ENCODE measurements at places on chromosomes 7 and 10.

- DNase-seq: peak; percentile 62
These were observed 701 bp upstream of the CUL1 start for GRCh38 chr7:148698007-148698396.

DNA sequence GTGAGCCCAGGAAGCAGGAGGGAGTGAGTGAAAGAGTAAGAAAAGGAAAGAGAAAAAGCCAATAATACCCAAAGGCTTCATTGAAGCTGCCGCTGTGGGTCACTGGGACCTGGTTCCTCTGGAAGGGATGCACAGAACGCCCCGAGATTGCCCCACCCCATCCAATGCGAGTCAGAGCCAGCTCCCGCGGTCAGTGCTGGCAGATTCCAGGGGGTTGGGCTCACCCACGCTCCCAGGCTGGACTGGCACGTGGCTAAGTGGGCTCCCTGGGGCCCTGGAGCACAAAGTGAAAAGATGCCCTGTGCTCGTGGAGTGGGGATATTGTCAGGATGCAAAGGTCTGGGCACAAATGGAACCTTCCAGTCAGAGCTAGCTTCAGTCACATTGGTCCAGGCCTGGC is 117.0 kb downstream of the OAT start:
- no peak for DNase-seq

DNA sequence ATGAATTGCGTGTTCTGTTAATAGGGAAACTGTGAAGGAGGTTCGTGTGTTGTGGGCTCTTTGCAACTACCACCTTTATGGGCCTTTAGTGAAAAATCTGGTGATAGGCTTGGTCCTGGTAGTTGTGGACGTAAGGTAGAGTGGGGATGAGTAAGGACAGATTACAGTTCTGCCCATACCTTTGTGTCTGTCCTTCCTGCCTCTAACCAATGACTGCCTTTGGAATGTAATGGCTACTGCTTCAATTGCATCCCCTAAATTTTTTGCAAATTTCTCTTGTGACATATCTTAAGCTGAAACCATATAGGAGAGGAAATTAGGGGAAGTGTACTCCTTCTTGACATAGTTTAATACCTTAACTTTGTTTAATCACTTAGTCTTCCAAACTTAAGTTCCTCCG is 82.3 kb downstream of the ADK start:
- no peak for DNase-seq

DNA sequence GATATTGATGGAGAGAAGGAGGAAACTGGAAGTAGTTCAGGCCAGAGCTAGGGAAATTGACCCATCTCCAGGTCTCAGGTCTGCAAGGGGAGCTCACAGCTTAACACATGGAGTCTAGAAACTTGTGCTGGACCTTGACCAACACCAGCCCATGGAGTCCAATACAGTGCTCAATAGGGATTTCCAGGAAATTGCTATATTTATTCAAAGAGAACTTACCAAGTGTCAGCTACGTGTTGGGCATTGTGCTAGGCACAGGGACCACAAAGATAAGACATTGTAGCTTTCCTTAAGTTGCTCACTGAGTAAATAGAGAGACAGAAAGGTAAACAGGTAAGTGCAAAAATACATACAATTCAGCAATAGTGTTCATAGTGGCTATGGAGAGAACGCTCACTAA is 72.7 kb upstream of the ATRNL1 start:
- no peak for DNase-seq

DNA sequence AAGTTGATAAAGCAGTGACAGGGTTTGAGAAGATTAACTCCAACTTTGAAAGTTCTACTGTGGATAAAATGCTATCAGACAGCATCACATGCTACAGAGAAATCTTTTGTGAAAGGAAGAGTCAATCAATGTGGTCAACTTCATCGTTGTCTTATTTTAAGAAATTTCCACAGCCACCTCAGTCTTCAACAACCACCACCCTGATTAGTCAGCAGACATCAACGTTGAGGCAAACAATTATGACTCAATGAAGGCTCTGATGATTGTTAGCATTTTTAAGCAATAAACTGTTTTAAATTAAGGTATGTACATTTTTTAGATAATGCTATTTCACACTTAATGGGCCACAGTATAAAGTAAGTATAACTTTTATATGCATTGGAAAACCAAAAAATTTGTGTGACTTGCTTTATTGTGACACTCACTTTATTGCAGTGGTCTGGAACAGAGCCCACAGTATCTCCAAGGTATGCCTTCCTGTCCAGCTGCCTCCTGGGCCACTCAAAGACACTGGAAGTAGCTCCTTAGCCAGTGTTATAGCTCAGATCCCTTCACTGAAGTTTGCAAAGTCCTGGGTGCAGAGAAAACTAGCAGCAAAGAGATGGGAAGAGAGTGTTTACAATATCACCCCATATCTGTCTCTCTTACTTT is 293.1 kb downstream of the ARHGAP12 start:
- DNase-seq: no peak

DNA sequence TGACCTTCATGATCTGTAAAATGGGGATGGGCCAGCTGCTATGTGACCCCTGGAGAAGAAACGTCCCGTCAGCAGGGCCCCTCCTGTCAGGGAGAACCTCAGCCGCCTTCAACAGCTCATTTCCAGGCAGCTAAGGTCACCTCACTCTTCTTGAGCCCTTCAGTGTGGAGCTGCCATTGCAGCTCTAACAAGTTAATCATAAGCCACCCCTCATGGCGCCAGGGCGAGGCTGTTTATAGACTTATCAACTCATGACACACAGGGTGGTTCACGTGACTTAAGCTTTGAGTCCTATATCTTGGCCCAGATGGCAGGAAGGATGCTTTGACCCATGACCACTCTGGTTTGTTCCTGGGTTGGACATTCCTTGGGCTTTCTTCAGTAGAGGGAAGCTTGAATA is 315.1 kb downstream of the TNS3 start:
- no peak for DNase-seq

DNA sequence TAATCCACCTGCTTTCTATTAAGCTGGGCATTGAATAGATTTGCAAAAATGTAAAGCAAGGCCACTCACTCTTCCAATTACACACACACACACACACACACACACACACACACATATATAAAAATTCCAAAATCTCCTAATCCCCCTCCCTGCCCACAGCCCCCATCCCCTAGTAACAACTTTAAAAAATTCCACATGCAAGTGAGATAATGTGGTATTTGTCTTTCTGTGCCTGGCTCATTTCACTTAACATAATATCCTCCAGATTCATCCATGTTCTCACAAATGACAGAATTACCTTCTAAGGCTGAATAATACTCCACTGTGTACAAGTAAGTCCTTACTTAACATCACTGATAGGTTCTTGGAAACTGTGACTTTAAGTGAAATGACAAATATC is 24.2 kb downstream of the SH2D4B start:
- DNase-seq: no peak

- DNase-seq: no peak
These were observed 817.5 kb downstream of the NXPH1 start for GRCh38 chr7:9250876-9251275.

DNA sequence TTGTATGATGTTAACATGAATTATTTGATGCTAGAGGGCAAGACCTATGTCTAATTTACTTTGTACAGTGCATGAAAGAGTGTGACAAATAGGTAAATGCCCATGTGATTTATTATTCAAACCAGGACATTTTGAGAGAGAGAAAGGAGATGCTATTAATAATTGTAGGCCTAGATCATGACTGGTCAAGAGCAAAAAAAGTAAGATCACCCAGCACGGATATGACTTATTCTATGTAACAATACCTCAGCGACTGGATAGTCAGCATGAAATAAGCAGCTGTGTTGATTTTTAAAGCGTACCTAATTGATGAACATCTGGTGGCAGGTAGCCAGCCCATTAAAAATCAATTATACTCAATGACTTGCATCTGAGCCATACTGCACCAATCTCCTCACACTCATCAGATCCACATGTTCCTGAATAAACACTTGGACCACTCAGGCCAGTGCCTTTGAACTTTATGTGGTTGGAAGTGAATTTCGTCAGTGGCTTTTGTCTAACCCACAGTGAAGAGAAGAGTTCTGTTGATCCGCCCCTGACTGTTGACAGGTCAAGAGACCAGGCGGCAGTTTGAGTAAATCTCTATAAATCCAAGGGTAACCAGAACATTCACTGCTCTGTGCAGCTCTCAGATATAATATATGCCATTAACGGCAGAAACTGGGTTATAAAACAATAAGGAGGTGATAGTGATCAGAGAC is 435.3 kb downstream of the MDFIC start:
- DNase-seq: peak; percentile 12

DNA sequence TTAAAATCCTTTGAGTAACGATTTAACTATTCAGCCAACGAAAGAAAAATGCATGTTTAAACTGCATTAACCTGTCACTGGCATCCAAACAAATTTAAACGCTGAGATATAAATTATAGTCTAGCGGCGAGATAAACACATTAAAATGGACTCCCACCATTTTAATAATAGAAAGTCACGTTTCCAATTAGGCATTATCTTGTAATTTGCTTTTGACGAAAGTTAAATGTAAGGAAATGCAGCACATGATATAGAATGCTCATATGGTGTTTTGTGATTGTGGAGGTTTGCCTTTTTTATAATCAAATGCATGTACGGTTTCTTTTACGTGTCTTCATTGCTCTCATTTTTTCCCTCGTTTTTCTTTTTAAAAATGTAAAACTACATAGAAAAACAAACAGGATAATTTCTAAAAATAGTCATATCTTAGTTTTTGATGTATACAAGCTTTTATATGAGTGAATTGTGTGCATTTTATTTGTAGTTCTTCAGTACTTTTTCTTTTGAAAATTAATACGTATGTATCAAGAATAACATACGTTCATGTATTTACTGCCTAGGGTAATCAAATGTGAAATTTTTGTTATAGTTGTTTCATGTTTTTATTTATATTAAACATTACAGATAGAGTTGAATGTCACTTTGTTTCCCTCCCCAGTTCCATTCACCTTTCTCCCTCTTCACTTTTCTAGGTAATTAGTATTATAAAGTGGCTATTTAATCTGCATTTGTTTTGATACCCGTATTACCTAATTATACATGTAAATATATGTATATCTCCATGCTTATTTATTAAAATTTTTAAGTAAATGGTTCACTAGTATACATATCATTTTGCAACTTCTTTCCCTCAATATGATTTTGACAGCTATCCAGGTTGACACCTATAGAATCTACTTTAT is 1.1 kb upstream of the KLF14 start:
- no peak for DNase-seq

GRCh38 chr10:108130575-108130974 is 966.1 kb upstream of the SORCS1 start:
- no peak for DNase-seq
